Activated naive CD4-positive, alpha-beta T cell treated with anti-CD3 and anti-CD28 coated beads, Interleukin-2, amount 50 U/mL, for 16 hours (primary cell): ENCODE measurements at places on chromosomes 1 and 21.

- no peak for DNase-seq
Observed at GRCh38 chr1:245879091-245879490, 628.0 kb downstream of the SMYD3 start.

- DNase-seq = no peak
Observed at GRCh38 chr1:75131565-75132241, 2.5 kb upstream of the LHX8 start.

DNA sequence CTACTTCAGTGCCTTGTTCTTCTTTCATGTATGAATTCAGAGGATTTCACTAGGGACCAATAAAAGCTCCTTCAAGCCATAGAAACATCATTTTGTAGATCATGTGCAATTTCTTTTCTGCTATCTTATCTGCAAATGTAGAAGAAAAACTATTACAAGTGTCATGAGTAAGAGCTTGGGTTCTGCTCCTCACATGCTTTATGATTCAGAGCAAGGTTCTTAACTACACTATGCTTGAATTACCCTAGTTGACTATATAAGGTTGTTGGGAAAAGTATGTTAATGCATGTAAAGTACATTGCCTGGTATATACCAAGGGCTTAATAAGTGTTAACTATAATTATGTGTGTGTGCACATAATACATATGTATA lies 91.4 kb upstream of the S1PR1 start:
- no peak for DNase-seq

GRCh38 chr1:90964444-90965035 lies 57.3 kb downstream of the ZNF644 start:
- no peak for DNase-seq

GRCh38 chr1:40952744-40953315 lies 26.7 kb upstream of the CTPS1 start:
- no peak for DNase-seq

GRCh38 chr1:162303004-162303344 lies 73.7 kb downstream of the SPATA46 start:
- no peak for DNase-seq

GRCh38 chr1:31524186-31524901 lies 52.0 kb upstream of the TINAGL1 start:
- DNase-seq = no peak

- DNase-seq = no peak
Observed at GRCh38 chr21:32134441-32135130, 144.3 kb downstream of the MIS18A start.

DNA sequence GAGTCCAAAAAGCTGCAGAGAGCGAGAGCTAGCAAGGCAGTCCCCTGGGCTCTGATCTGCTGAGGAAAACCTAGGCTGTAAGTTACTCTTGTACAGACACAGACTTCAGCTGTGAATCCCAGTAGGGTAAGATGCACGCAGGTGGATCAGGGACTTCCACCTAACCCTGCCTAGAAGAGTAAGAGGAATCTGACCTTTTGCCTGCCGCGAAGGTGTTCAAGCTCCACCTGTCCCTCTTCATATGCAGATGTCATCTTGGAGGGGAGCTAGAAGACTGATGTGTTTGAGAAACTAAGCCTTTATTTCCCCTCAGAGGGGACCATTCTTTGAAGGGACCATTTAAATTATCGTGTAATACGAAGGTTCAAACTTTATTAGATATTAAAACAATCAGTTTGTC lies 108.6 kb upstream of the USP24 start:
- no peak for DNase-seq

DNA sequence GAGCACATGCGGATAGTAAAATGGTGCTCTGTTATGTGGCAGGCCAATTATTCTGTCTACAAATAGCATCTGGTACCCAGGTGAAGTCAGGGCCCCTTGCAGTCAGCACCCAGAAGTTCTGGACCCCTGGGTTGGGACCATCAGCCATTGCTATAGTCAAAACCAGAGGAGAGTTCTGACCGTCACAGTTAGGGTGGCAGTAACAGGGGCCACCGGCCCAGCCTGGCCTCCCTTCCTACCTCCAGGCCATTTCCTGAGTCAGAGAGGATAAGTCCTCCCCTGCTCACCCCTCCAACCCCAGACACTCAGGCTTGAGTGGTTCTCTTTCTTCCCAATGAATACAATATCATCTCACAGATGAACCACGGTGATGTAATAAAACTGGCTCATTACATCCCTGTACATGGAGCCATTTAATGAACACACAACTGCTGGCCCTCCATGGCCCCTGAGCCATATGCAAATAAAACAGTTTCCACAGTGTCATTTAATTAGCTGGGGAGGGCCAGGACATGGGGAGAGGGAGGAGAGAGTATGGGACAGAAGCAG lies 673.6 kb downstream of the MATN1 start:
- no peak for DNase-seq

- no peak for DNase-seq
Observed at GRCh38 chr1:159921251-159921650, 4.1 kb downstream of the TAGLN2 start.

GRCh38 chr1:7094086-7094485 lies 308.8 kb downstream of the CAMTA1 start:
- DNase-seq = no peak

GRCh38 chr1:227758366-227758765 lies 23.1 kb downstream of the SNAP47 start:
- DNase-seq = no peak

DNA sequence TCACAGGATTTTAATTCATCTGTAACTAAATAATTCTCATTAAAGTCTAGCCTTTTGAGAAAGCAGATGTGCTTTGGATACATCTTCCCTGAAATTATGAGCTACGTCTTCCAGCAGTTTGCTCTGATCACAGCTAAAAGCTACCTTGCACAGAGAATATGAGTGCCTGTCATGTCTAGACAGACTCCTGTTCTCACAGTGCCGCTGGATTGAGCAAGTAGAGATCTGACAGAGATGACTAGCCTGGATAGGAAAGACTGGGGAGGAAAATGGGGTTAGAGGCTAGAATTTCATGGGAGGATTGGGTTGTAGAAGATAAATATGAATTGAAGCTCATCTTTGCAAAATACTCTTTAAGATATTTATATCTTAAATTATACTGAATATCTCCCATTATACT lies 24.1 kb downstream of the CEPT1 start:
- no peak for DNase-seq

DNA sequence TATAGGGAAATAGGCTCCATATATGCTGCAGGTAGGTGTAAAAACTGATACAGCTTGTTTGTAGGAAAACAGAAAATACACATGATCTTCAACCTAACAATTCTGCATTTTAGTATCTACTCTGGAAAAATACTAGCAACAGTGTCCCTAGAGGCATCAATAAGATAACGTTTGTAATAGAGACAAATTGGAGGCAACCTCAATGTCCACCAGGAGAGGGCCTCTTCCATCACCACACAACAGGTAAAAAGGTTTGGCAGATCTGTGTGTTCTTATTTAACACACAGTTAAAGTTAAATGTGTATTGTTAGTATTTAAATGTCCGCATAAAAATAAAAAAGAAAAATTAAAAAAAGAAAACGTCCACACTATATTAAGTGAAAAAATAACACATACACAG lies 5.4 kb downstream of the EIF2D start:
- DNase-seq = no peak

- no peak for DNase-seq
Observed at GRCh38 chr21:43370091-43370658, 56.8 kb downstream of the SIK1 start.

DNA sequence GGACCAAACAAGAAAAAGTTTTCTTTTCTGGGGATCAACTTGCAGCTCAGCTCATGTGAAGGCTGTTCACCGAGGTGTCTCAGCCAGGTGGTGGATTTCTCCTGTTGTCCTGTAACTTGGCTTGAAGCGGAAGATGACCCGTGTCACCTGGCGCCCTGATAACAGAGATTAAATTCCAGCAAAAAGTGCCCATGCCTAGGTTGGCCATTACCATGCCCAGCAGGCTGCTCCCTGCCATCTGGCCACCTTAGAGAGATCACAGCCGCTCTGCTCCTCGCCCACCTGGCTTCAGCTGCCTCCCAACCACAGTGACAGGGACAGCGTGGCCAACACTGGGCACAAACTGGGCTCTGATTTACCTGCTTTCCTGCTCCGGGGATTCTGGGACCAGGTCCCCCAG lies 149.5 kb downstream of the ZBTB18 start:
- no peak for DNase-seq

GRCh38 chr1:110203021-110203661 lies 7.0 kb upstream of the KCNC4 start:
- peak; percentile 63 for DNase-seq

GRCh38 chr1:5164158-5164557 lies 509.7 kb downstream of the AJAP1 start:
- DNase-seq = no peak

GRCh38 chr1:203478986-203479385 lies 3.4 kb downstream of the PRELP start:
- no peak for DNase-seq

GRCh38 chr21:45590726-45591618 lies 48.7 kb upstream of the SLC19A1 start:
- DNase-seq = peak; percentile 72

DNA sequence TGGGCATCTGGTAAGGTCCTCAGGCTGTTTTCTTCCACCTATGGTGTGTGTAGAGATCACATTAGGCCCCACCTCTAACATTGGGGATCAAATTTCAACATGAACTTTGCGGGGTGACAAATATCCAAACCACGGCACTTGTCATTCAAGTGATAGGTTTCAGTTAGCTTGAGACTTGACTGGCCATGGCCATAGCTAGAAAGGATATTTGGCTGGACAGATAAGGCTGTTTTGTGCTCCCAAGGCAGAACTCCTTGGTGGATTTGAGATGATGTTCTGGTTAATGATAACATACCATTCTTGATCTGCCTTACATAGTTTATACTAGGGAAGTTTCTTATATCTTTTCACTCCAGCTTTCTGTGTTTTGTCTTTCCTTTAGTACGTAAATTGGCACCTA lies 48.5 kb downstream of the CELF3 start:
- DNase-seq = no peak

DNA sequence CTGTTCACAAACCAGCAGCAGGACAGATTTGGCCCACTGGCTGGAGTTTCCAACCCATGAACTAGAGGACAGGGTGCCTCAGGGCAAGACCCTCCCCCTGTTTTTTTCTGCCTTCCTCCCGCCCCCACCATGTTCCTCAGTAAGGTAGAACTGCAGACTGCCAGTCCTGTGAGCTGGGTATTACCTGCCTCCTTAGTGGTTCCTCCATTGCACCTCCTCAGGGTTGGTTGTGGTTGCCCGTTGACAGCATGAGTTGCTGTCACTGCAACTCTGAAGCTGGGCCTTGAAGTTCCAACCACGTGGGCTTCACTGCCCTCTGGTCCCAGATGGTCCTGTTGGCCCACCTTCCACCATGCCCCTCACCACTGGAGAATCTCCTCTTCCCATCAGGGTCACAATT lies 28.8 kb downstream of the TENT5C start:
- DNase-seq = no peak

- no peak for DNase-seq
Observed at GRCh38 chr21:29667651-29668050, 272.1 kb downstream of the GRIK1 start.

- DNase-seq = no peak
Observed at GRCh38 chr1:84133479-84133878, 10.6 kb upstream of the PRKACB start.

DNA sequence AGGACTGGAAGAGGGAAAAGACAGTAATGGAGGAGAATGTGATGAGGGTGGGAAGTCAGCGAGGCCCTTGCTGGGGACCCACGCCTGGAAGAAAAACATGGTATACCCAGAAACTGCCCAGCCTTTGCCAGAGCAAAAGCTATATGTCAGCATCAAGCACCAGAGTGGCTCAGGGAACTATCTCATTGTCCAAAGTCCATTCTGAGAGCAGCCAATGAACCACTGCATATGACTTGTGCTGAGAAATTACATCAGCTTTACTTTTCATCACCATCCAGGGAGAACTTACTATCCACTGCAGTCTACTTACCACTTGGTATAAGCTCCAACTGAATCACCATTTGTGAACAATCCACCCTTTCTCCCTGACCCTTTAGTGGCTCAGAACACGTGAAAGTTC lies 148.1 kb downstream of the TTLL7 start:
- no peak for DNase-seq

DNA sequence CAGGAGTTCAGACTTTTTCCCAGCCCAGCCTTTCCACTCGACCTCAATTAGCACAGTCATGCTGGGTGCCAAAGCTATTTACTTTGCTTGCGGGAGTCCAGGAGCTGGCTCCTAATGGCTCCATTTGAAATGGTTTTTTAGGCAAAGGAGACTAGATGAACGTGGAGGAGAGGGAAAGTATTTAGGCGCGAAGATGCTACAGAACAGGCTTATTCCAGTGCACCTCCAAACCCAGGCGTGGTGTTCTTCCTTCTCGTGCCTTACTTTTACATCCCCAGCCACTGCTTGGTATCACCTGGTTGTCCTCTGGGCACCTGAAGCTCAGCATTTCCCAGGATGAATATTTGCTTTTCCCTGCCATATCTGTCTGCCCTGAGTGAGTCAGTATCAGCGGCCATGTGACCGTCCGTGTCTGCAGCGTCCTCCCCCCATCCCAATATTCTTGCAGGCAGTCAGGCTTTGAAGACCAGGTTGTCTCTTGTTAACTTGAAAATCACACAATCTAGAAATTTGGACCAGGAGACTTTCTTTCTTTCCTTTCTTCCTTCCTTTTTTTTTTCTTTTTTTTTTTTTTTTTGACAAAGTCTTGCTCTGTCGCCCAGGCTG lies 198.5 kb downstream of the DYRK1A start:
- DNase-seq = no peak

DNA sequence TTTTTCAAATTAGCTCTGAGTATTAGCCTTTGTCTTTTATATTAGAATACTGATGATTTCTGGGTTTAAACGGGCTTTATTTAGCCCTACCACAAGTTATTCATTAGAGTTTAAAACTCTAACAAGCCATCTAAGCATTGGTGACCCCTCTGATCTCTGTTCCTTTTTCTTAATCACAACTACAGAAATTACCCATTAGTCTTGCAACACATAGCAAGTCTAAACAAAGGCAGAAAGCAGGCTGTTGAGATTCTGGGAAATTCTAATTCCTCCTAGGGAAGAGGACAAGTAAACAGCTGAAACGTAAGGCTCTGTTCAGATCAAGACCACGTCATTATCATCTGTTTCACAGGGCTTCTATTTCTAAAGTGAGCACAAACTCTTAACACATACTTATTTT lies 491.2 kb upstream of the ZRANB2 start:
- DNase-seq = no peak

GRCh38 chr1:12644829-12645228 lies 944 bp downstream of the AADACL4 start:
- DNase-seq = no peak

DNA sequence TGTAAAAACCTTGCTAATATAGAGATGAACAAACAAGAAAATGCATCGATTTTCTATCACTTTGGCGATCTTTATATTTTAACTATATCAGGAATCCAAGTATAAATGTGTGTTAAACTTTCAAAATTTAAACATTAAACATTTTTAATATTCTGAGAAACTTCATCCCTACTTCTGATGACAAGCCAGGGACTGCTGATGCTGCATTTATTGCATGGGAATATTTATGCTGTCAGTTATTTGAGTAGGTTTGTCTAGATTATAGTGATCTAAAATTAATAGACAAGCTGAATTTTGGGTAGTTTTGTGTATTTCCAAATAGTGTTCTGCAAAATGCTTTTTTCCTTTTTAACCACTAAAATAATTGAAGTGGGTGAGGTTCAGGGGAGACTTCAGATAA lies 175.3 kb downstream of the LEPR start:
- no peak for DNase-seq

GRCh38 chr1:45979778-45980176 lies 152.7 kb downstream of the PIK3R3 start:
- DNase-seq = no peak
